Osteocyte (in vitro differentiated cells): ENCODE measurements at places on chromosomes 2 and 18. TPM values are rescaled to one million over a fixed set of nuclear protein-coding genes. Genes with fewer than 3 reads are reported as not detected.
A peak's percentile ranks its signal among the peaks of the same experiment; 100 is the strongest.

DNA sequence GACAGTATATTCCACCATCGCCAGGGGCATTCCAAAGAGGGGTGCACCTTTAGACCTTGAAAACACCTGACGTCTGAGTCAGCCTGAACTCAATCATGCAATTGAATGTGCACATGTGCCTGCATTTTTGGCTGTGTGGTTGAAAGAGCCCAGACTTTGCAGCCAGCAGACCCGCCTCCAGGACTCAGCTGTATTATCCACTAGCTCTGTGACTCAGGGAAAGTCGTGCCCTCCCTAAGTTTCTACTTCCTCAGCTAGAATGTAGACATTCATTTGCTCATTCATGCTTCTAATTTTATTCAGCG, 94.2 kb downstream of the LRRC30 start:
- no peak for DNase-seq

GRCh38 chr2:197805715-197806633, 1.6 kb downstream of the PLCL1 start:
- no peak for DNase-seq

- DNase-seq, result no peak
Measured at GRCh38 chr2:112493858-112494648, 12.1 kb downstream of the TTL start.

- DNase-seq, result no peak
Measured at GRCh38 chr18:6569813-6570212, 155.1 kb upstream of the L3MBTL4 start.

DNA sequence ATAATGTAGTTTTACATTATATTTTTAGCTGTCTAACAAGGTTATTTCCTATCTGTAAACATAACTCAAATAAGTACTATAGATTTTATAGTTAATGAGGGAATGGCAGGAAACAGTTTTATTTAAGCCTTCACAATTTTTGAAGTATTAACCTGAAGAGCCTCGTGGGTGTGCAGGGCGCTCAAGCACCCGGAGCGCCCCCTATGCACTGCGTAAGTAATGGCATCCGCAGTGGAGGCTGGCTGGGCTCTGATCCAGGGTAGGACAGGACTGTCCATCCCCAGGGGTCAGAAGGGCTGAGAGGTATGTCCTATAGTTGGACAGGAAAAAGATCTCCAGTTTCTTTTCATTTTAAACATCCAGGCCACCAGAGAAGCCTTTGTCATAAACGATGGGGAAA, 8.2 kb upstream of the GBX2 start:
- DNase-seq, result no peak

DNA sequence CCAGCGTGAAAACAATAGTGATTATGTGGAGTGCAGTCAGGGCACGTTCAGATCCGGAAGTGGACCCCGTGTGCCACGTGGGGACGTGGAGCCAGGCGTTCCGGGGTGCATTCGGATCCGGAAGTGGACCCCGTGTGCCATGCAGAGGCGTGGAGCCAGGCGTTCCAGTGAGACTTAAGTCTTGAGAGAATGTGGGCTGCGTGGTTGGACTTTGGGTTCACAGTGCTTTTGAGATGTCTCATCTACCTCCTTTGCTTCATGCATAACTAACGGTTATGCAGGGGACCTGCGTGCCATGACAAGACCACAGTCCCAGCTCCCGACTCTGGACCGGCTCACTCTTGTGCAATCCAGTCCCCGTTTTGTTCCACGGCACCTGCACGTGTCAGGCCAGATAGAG, 28.8 kb downstream of the CTDP1 start:
- DNase-seq, result no peak

- DNase-seq, result no peak
Measured at GRCh38 chr2:10256515-10257031, 46.1 kb upstream of the HPCAL1 start.

GRCh38 chr18:4987452-4988405, 209.3 kb downstream of the AKAIN1 start:
- DNase-seq, result no peak

- DNase-seq, result no peak
Measured at GRCh38 chr2:215825707-215826106, 187.6 kb downstream of the MREG start.

DNA sequence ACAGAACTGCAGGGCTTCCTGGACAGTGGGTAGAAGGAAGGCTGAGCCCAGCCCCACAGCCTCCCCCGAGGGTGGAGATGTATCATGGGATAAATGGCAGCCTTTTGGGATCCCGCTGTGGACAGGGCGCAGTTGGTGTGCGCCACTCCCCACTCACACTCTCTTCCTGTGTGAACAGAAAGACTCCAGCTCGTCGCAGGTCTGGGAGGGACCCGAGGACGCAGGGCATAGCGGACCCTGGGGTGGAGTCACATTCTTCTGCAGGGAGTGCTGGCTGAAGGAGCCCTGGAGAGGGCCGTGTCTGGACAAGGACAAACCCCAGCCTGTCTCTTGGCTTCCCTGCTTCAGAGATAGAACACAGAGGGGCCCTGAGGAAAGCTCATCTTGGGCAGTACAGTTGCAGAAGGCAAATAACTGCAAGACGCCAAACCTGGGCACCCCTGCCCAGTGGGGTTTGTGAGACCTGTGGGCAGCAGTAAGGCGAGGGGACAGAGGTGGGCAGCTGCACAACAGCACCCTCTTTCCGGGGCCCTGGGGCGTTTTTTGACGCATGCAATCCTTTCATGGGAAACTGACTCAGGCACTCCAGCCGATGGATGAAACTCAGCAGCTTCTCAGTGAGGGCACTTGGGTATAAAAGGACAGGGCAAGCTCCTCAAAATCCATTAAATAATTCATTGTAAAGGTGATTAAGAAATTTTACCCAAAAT, 101.9 kb downstream of the USP40 start:
- DNase-seq, result no peak

- DNase-seq, result no peak
Measured at GRCh38 chr2:73091696-73092095, 20.2 kb upstream of the SFXN5 start.

DNA sequence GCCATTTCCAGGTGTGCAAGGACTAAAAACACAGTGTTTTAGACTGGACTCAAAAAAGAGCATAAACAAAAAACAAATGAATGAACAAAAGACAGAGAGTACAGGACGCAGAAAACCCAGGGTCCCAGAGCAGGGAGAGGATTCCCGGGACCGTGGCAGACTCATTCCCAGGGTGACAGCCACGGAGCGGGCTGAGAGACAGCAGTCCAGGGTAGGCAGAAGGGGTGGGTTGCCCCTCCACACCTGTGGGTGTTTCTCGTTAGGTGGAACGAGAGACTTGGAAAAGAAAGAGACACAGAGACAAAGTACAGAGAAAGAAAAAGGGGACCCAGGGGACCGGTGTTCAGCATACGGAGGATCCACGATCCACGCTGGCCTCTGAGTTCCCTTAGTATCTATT, 273.4 kb downstream of the EIPR1 start:
- peak; percentile 51 for DNase-seq

- DNase-seq, result no peak
Measured at GRCh38 chr2:101969723-101970122, 22.0 kb upstream of the IL1R2 start.

DNA sequence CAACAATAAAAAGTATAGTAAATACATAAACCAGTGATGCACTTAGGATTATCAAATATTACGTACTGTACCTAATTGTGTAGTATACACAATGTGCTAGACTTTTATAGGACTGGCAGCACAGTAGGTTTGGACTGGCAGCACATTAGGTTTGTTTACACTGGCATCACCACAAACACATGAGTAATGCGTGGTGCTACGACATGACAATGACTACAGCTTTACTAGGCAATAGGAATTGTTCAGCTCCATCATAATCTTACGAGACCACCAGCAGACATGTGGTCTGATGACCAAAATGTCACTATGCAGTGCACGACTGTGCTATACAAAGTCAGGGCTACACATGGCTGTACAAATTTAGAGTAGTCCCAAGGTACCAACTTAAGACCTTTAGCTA, 2.3 kb downstream of the MBOAT2 start:
- no peak for DNase-seq

GRCh38 chr2:69954084-69954483, 7.3 kb downstream of the ASPRV1 start:
- no peak for DNase-seq

- no peak for DNase-seq
Measured at GRCh38 chr2:3242747-3243369, 134.8 kb downstream of the EIPR1 start.

- no peak for DNase-seq
Measured at GRCh38 chr2:112640800-112641675, 4.7 kb upstream of the SLC20A1 start.

DNA sequence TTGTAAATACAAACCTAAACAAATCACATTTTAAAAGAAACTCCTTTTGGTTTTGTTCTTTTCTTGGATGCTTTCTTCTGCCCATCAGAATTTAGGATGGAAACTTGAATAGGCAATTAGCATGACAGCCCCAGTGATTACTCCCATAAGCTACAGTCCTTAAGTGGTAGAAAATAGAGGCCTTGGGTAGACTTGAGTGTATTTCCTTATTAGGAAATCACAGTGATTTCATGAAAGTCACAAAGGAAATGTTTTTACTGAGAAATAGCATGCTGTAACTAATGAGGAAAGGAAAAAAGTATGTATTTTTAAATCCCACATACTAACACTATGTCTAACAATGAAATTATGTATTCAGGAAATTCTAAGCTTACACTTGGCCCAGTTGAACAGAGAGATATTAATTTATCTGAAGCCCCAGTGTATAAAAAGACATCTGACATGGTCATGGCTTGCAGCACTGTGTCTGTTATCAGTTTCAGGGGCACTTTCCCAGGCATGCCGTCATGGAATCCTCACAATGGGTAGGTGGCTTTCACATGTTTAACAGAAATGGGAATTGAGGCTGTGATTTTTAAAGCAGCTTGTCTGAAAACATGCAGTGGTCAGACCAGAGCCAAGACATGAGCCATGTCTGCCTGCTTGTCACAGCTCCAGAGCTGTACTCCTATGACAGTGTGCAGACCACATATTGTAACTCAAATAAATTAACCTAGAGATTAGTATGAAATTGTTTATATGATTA, 79.7 kb upstream of the TRIB2 start:
- no peak for DNase-seq

GRCh38 chr2:1253629-1254028, 159.6 kb upstream of the TPO start:
- DNase-seq, result no peak

- no peak for DNase-seq
Measured at GRCh38 chr18:70292628-70293027, 3.8 kb downstream of the SOCS6 start.

DNA sequence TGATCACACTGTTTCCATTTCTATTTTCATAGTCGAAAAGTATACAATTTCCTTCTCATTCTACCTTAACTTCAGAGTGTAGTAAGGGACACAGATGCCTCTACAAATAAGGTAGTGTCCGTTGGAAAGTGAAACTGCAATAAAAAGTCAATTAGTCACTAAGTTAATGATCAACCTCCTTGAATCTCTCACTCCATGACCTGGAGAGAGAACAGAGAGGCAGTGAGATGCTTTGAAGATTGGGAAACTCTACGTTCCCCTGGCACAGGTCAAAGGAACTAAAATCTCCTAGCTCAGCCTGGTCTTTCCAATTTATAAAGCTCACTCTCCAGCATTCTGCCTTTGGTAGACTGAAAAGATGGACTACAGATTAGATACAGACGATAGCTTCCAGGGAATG, 153.8 kb upstream of the ACAA2 start:
- no peak for DNase-seq

DNA sequence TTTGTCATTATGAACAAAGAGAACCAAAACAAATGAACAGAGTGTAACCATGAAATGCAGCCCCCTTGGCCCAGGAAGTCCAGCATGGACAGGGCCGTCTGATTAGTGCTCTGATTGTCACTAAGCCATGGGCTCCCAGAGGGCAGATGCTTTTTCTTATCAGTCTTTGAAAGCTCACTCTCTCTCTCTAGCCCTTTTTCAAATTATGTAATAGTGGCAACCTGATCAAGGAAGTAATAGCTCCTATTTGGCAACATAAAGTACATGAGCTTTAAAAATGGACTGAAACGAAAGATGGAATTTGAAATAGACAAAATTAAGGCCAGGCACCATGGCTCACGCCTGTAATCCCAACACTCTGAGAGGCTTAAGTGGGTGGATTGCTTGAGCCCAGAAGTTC, 32.4 kb upstream of the EPG5 start:
- no peak for DNase-seq

DNA sequence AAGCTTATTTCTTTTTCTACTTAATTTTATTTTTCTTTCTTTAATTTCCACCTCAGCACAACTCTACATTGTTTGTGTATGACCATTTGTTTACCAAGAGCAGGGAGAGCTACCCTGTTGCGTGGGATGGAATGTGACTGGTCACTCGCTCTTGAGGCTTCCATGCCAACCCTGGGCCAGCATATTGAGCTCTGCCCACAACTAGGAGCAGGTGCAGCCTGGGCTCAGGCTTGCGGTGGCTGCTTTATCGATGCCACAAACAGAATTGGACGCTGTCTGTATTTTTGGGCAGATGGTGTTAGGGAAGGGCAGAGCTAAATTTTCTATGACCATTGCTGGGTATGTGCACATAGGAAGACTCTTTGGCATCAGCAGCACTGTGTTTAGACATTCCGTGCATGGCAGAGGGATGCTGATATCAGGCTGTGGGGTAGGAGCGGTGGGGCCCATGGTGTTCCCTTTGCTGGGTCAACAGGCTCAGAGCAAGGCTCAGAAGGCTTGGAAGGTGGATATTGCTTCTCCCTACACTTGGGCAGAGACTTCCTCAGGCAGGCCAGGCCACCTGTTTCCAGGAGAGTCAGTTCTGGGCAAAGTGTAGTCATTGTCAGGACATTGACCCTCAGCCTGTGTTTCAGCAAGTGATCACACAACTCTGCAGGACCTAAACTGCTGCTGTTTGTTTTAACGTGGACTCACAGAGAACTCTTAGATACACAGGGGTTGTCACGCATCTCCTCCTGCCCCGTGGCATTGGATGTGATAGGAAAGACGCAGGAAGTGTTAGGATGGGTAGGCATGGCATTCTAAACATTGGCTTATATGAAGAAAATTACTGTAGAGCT, 40.2 kb downstream of the TMEM182 start:
- DNase-seq, result no peak

DNA sequence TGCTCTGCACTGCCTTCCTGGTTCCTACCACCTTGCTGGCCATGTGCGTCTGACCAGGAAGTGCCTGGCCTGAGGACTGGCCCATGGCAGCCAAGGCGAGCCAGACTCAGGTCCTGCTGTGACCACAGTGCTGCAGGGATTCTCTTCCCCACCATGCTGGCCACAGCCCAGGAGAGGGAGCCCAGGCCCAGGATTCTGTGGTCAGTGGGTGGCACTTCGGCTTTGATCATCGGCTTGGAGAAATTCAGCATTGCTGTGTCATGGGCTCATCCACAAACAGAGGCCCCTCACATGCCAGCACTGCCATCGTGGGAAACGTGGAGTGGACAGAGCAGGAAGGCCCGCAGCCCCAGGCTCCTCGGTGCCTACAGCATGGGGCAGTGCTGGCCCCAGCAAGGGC, 211.6 kb downstream of the SEPTIN10 start:
- DNase-seq, result no peak

Gene ARHGEF4
- total RNA-seq, result 2.6 and 3.2 TPM in 2 replicates

Gene NFATC1
- total RNA-seq, result 5.9 and 8.1 TPM in 2 replicates

Gene FOXD4L1
- 0.18 and 0.21 TPM in 2 replicates for total RNA-seq

Gene APCDD1
- total RNA-seq, result 1.4 and 2.6 TPM in 2 replicates

Gene NAB1
- 53.6 and 63.3 TPM in 2 replicates for total RNA-seq

Gene CTNNA2
- not detected in 2 replicates for total RNA-seq

Gene CRACDL
- 0.57 and 1.3 TPM in 2 replicates for total RNA-seq

Gene UGT1A5
- total RNA-seq, result not detected in 2 replicates

Gene ZNF516
- total RNA-seq, result 36.3 and 39.3 TPM in 2 replicates

Gene GALNT14
- 3.6 and 4.1 TPM in 2 replicates for total RNA-seq

Gene PRPF40A
- 83.0 and 91.7 TPM in 2 replicates for total RNA-seq

Gene C2orf74
- total RNA-seq, result 9.2 and 10.3 TPM in 2 replicates

Gene IL1RL2
- 0.21 TPM in 1 of 2 replicates, not detected in the other for total RNA-seq

Gene SPP2
- not detected in 2 replicates for total RNA-seq

Gene UNC80
- total RNA-seq, result not detected in 2 replicates

Gene PLGLB2
- 5.9 and 7.0 TPM in 2 replicates for total RNA-seq

Gene PIGN
- total RNA-seq, result 35.7 and 39.2 TPM in 2 replicates

Gene EGR4
- not detected in 2 replicates for total RNA-seq
